ENCODE measurements at places on chromosomes 1 and 21.

DNA sequence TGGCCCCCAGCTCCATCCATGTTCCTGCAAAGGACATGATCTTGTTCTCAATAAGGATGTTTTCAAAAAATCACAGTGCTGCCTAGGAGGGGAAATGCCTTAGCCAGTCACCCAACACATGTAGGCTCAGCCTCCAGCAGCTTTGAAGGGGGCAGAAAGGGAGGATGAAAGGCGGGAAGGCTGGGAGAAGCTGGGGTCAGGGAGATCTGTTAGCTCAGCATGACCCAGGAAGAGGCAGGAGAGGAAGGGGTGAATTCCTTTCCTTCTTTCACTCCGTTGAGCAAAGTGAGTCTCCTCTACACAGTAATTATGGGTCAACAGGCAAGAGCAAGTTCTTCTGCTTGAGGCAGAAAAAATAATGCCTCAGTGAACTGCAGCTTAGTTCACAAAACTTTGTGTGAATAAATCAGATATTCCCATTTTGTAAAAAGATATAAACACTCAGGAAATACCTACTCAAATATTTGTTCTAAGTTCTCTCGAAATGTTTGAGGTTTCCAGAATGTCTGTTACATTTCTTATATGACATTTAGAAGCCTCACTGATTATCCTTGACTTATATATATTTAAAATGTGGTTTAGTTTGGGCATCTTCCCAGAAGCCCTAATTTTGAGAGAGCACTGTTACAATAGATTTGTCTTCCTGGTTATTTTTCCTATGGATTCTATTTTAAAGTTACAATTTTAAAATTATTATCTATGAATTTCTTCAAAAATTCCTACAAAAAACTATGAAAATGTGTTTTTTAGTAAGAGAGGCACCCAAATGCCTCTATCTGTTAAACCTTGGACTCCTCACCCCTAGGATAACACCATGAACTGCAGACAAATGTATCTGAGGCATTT lies 116.8 kb downstream of the KCNJ6 start:
- no peak for DNase-seq

DNA sequence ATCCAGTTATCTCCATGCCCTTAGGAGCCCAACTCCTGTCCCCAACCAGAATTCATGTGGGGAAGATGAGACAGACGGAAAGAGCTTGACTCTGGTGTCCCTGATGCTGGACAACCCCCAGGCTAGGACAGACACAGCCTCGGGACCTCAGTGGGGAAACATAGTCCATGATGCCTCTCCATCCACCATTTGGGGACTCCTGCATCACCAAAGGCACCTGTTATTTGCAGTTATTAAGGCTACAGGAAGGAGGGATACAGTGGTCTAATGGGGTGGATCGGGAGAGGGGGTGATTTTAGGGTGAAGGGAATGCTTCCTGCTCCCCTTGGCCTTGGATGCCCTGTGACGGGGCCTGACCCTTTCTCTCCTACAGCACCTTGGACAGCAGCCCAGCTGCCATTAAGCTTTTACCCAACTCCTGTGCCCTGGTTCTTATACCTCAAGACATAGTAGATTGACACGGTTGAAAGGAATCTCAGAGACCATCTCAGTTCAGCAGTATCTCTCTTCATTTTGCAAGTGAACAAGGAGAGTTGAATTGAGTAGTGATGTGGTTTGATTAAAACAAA lies 111.6 kb downstream of the MATN1 start:
- DNase-seq = no peak

- no peak for DNase-seq
These were observed 62.3 kb upstream of the ANGPTL1 start for GRCh38 chr1:178933105-178933561.

GRCh38 chr1:175579956-175580750 lies 163.2 kb downstream of the TNR start:
- no peak for DNase-seq

DNA sequence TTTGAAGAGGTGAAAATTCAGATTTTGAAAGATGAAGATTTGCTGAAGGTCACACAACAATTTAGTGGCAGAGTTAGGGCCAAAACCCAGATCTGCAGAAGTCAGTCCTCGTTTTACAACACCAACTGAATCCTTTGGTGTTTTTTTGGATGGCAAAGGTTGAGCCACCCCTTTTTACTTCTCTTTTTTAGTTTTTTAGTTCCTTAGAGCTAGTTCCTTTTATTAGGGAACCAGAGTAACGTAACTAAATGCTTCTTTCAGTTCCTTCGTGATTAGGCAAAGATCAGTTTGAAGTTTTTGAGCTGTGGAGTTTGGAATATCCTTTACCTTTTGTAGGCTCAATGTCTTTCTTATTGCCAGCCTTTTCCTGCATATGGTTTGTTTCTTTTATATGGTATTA lies 67.9 kb upstream of the ARID1A start:
- DNase-seq = no peak

DNA sequence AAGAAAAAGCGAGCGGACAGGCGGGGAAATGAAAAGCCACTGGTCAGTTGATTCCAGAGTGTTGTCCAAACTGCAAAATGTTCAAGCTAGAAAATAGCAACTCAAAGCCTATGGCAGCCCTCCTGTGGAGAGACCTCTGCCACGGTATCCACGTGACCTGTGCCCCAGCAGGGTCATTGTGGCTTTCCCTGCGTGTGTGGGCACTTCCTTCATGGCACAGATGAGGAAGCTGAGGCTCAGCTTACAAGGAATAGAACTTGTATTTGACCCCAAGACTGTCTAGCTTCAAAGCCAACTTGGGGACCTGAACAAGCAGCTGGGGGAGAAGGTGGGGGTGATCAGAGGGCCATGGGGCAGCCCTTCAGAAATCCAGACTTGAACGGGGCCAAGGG lies 15.6 kb upstream of the PLEKHG5 start:
- no peak for DNase-seq

GRCh38 chr1:7424352-7424890 lies 346.7 kb upstream of the VAMP3 start:
- no peak for DNase-seq

DNA sequence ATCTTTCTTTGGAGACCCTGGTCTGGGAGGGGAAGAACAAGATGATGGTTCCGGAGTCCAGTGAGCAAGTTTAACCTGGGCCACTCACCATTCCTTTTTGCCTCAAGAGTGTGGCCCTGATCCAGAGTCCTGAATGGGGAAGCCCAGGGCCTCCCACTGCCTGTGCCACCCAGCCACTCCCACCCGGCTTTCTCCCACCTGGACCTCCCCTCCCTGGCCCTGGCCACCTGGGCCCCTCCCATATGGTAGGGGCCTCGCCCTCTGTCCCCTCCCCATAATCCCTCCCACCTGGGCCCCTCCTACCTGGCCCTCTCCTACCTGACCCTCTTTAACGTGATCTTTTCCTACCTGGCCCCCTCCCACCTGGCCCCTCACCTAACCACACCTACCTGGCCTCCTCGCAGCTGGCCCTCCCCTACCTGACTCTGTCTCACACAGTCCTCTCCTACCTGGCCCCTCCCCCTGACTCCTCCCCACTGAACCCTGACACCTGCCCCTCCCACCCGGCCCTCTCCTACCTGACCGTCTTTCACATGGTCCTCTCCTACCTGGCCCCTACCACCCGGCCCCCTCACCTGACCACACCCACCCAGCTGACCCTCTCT lies 220.7 kb upstream of the VAMP3 start:
- DNase-seq = no peak

DNA sequence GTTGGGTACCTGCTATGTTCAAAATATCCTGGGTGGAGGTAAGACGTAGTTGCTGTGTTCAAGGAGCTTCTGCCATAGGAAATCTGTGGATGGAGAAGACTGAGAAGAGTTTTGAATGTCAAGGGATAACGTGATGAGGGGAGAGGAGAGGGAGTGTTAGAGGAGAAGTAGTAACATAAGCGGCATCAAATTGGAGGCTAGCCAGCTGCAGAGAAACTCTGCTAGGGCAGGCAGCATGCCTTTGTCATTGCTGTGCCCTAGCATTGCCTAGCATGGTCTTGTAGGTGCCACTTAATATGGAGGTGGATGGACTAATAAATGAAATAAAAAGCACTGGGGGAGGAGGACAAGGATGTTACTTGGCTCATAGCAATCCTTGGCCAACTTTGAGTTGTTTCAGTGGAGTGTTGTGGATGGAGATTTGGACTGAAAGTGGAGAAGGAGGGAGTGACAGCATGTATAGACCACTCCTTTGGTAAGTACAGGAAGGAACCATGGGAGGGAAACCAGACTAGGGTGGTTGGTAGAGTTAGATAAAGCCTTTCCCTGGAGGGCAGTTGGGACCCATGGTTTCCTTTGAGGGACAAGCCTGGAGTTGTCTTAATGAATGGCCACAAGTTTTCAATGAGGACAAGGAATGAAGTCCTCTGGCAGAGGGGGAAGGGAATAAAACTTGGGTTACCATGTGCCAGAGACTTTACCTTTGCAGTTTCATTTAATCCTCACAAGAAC lies 6.3 kb downstream of the VANGL1 start:
- no peak for DNase-seq

- DNase-seq = no peak
These were observed 202.3 kb upstream of the CACYBP start for GRCh38 chr1:174797398-174797797.

- DNase-seq = no peak
These were observed 33.5 kb upstream of the RGS4 start for GRCh38 chr1:163035446-163036249.

DNA sequence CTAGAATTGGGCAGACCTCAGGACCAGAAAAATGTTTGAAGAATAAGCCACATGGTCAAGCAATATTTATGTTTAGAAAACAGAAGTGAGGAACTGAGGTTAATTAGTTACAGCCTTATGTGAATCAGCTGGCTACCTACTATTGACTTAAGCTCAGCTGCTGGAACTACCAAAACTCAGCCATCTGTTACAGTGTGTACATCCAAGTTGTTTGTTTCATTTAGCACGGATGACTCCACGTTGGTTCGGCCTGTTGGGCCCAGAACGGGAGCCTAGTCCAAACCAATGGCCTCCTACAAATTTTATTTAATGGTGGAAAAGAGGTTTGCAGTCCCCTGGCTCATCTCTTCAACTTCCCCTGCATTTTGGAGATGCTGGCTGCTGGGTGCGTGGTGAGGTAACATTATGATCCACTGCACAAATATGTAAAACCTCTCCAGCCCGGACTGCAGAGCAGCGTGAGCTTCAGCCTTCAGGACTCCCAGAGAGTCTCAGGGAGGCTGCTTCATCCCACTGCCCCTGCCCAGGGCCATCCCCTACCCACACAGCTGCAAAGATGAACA lies 143.4 kb downstream of the ZZZ3 start:
- no peak for DNase-seq

- no peak for DNase-seq
These were observed 62.8 kb upstream of the ZBTB40 start for GRCh38 chr1:22388671-22389450.

DNA sequence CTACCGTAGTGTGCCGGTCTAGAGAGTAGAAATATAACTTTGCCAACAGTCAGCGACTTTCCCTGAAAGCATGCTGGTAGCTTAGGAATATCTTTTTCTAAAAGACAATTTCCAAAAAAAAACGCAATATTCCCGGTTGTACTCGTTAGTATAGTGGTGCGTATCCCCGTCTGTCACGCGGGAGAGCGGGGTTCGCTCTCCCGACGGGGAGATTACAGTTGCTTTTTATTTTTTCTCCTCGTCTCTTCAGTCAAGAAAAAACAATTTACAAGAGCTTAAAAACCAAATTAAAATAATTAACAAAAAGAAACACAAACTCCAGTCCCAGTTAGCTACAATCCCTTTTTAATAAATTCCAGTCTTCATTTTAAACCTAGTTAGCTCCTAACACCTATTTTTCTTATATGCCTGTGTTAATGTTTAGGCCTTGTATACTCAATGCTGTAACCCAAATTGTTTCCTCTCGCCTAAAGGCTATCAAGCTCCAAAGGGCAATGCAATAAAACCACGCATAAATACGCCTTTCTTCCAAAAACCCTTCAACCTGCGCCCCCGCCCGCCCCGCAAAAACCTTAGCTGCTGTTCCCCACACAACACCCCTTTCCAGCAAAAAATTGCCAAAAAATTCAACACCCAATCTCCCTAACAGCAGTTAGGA lies 7.8 kb downstream of the HSPA6 start:
- no peak for DNase-seq

DNA sequence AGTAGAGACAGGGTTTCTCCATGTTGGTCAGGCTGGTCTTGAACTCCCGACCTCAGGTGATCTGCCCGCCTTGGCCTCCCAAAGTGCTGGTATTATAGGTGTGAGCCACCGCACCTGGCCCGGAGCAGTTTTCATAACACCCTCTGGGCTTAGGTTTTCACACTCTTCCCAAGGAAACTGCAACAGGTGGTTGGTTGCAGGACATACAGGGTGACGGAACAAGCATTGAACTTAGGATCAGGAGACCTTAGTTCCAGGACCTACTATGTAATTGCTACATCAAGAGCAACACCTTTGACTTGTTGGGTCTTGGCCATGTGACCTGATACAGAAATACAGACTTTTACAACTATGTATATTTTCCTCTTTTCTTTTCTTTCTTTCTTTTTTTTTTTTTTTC lies 37.9 kb downstream of the MFSD2A start:
- DNase-seq = no peak

- DNase-seq = no peak
These were observed 1.1 kb downstream of the C21orf58 start for GRCh38 chr21:46322351-46323226.

DNA sequence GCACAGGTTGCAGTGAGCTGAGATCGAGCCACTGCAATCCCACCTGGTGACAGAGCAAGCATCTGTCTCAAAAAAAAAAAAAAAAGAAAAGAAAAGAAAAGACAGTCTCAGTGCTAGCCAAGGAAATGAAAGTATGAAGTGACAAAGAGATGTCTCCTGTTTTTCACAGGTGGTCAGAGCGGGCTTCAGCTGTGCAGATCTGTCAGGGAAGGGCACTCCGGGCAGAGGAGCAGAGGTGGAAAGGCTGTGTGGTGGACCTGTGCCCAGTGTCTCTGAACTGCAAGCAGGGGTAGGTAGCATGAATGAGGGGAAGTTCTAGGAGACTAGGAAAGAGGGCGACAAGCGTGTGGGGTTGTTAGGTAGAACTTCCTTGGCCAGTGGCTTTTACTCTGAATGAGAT lies 67.5 kb downstream of the CD247 start:
- no peak for DNase-seq

DNA sequence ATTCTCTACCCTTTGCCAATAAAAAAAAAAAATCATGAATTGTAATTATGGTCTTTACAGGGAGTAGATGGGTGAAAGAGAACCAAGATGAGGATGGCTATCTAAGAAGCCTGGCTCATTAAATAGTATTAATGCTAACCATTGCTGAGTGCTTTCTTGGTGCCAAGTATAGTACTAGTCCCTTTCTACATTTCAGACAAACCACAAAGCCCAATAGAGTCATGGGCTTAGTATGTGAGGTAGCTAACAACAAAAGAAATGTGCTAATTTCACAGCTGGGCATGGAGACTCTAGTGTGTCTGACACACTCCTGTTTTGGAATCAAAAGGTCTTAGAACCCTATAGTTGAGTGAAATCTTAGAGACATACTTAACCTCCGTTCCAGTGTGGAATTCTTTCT lies 84.5 kb upstream of the ESRRG start:
- no peak for DNase-seq

- no peak for DNase-seq
These were observed 16.9 kb downstream of the IRF2BP2 start for GRCh38 chr1:234593109-234593508.
